ENCODE measurements at places on chromosomes 5 and 9.

DNA sequence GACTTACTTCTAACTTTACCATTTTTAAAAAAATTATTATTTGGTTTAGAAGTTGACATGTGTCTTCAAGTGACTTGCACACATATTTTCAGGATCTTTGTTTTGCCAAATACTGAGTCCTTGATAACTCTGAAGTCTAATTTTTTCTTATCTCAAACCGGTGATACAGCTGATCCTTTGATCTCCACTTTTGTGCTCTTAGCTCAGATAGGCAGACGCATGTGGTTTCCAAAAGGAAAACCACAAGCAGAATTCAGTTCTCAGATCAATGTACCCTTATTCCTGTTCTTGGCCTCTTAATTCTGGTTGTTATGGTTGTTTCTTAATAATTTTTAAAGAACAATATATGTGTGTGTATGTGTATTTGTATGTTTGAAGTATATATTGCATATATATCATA lies 238.3 kb upstream of the EDIL3 start:
- DNase-seq = no peak

DNA sequence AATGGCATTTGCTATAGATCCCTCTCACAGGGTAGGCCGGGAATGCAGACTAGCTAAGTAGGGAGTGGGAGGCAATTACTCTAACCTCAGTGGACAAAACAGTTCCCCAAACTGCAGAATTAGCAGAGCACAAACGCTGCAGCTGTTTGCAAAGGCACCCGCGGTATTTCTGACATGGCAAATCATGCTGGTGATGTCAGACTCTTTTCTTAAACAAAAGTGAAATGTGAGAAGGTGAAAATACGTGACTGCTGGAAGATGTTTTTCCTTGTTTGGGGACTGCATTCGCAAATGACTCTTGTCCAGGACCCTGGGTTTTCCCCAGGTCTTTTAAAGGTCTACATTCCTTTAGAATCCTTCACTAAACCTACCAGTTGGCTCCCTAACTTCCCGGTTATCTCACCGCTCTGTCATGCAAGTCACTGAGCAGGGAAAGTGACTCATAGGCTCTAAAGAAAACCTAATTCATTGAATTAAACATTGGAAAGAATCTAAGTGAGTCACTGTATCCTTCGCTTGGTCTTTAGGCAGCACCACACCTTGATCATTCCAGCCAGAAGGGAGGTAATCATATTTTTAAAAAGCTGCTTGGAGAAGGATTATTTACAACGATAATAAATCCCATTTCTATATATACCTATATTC lies 91.5 kb upstream of the DNAH5 start:
- peak; percentile 99 for DNase-seq

GRCh38 chr5:31481531-31482165 lies 50.2 kb downstream of the DROSHA start:
- DNase-seq = no peak

GRCh38 chr5:132115375-132115774 lies 41.8 kb downstream of the CSF2 start:
- no peak for DNase-seq

- DNase-seq = no peak
Observed at GRCh38 chr9:35085078-35085477, 5.3 kb upstream of the FANCG start.

DNA sequence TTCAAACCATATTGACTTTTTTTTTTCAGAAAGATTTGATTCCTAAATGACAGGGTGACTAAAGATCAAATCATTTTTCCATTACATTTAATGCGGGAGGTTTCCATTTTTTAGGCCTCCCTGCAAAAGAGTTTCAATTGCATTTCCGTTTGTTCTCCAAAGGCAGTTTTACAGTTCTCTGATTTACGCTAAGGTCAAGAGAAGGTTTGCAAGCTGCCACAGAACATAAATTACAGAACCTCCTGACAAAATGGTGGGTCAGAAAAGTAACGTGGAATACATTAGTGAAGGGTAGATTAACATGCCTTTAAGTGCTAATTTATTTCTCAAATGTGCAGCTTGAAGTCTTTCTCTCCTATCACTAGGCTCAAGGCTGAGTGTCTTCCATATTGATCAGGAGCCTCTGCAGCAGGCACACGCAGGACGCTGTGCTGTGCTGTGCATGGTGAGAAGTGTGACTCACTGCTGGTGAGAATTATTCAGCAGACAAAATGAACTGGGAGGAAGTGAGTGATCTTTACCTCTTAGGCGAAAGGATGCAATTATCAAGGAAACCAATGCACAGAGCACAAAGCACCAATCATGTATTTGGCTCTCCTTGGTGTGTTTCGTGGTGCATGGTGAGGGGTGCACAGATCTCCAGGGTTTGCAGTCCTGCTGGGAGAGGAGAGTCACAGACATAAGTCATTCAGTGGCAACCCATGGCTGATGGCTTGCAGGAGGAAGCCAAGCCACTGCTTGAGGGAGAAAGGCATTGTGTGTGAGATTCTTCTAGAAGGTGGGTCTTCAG lies 136.3 kb downstream of the TENT4A start:
- DNase-seq = no peak
